Fibroblast of skin of left biceps (primary cell): ENCODE measurements at places on chromosomes 1 and 21.

DNA sequence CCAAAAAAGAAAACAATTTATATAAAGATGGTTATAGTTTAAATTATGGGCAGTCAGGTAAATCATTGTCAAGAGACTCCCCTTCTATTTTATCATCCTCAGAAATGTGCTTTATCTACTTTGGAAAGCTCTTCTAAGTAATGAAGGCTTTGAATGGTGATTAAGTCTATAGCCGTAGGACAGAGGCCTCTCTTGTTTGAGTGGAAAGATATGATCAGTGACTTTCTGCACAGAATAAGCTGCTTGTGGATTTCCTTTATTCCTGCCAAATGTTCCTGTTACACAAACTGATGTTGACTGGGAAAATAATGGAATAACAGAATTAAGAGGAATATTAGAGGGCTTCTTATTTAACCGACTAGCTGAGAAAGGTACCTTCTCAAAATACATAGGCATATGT is 174.6 kb upstream of the IVNS1ABP start:
- DNase-seq, result no peak

- peak; percentile 58 for DNase-seq
Observed at GRCh38 chr1:219582296-219582695, 30.6 kb downstream of the ZC3H11B start.

DNA sequence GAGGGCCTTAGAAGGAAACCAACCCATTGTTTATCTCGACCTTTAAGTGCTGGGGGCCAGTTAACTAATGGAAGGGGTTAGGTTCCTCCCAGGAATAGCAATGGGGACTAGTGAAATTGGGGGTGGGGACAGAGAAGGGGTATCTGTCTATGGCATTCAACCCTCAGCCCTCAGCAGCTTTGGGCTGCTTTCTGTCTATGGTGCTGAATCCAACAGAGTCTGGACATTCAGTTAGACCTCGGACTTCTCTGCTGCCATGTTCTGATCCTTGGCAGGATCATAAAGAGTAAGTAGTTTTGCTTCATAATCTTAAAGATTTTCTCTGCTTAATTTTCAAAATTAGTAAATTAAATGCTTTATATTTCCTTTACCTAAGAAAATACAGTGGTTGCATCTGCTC is 2.6 kb upstream of the EPHA10 start:
- DNase-seq, result no peak

DNA sequence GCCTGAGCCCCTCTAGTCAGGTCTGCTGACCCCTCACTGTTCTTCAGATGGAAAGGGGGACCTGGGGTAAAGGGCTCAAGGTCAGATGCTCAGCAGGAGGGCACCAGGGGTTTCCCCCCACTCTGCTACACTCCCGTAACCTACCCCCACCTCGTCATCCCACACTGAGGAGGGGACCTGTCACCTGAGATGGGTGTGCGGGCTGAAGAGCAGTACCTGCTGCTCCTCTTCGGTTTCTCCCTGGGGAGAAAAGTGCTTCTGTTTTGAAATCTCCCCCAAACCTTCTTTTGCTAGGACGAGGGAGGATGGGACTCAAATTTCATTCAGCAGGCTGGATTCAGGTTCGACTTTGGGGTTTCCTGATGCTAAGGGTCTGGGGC is 65.2 kb downstream of the SYT2 start:
- no peak for DNase-seq

GRCh38 chr1:8083739-8084484 is 57.8 kb upstream of the ERRFI1 start:
- DNase-seq, result peak; percentile 77

GRCh38 chr1:39086386-39086785 is 60.2 kb downstream of the NDUFS5 start:
- no peak for DNase-seq

- no peak for DNase-seq
Observed at GRCh38 chr1:3943806-3944577, 43.9 kb upstream of the C1orf174 start.

DNA sequence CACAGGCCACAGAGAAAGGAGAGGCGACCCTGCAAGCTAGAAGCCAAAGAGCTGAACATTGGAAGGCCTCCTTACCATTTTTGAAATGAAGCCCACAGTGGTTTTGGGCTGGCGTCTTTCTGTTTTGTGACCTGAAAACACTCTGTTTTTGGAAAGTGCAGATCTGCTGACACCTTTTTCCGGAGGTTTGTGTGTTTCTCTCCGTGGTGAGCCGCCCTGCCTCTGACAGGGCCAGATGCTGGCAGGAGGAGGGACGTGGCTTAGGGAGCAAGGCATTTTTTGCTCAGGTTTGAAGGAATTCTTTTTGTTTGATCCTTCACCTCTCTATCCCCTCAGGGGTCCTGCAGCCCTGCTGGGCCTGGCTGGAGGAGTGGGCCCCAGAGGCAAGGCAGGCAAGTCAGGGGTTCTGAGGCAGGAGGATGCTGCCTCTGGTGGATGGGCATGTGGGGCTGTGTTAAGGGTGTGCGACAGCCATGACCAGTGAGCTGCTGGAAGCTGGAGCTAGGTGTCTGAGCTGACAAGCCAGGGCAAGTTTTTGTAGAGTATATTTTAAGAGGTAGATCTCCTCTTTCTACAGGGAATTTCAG is 133.8 kb downstream of the CAMTA1 start:
- DNase-seq, result no peak

GRCh38 chr1:222053790-222054294 is 312.0 kb upstream of the DUSP10 start:
- DNase-seq, result no peak

DNA sequence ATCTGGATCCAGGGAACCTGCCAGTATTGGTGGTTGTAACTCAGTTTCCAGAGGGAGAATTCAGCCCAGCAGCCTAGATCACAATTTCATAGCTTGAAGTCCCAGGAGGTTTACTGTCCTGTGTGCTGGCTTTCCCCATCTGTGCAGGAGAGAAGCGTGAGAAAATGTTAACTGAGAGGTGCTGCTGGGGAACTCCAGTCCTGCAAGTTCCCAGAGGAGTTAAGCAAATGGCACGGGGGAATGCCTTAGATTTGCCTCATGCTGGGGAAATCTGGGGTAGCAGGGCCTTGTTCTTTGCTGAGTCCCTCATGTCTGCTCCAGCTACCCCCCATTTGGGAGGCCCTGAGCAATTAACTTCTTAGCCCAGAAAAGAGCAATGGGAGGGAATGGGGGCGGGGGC is 25.1 kb upstream of the SLAMF6 start:
- DNase-seq, result no peak

GRCh38 chr21:27023186-27023585 is 56.3 kb upstream of the ADAMTS5 start:
- no peak for DNase-seq

GRCh38 chr21:31873696-31874599 is 1.1 kb downstream of the HUNK start:
- DNase-seq, result no peak

GRCh38 chr1:229887043-229887822 is 179.8 kb upstream of the GALNT2 start:
- no peak for DNase-seq

DNA sequence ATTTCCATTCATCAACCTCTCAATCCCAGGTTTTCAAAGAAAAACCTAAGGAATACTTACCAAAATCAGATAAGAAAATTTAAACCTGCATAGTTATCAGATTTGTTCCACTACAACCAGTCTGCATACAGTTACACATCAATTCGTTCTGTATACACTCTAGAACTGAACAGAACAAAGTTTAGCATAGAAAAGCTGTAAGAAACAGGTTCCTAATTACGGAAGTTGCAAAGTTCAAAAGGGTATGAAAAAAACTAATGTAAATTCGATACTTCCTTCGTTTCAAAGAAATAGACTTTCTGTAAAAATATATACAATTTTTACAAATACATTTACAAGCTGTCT is 3.1 kb downstream of the MCL1 start:
- no peak for DNase-seq

- DNase-seq, result no peak
Observed at GRCh38 chr1:31234123-31234708, 5.5 kb downstream of the NKAIN1 start.

DNA sequence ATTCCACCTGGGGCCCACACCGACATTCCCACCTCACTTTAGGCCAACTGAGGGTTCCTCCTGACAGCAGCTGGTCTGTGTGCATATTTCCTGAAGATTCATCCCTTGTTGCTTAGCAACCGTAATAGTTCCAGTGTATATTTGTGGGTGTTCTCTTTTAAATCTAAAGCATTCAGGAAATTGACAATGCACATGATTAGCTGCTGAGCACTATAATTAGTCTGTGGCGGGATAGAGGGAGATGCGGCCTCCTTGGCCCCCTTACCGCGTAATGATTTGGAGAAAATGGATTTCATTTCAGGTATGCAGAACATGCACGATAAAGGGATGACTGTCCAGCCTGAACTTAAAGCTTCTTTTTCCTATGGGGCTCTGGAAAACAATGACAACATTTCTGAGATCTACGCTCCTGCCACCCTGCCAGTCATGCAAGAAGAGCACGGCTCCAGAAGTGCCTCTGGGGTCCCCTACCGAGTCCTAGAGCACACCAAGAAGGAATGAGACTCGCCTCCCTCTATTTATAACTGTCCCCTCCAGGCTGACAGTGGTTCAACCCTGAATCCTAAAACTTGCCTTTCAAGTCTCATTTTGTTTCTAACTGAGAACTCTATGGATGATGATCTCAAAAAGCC is 33.8 kb upstream of the RCAN3 start:
- DNase-seq, result no peak

DNA sequence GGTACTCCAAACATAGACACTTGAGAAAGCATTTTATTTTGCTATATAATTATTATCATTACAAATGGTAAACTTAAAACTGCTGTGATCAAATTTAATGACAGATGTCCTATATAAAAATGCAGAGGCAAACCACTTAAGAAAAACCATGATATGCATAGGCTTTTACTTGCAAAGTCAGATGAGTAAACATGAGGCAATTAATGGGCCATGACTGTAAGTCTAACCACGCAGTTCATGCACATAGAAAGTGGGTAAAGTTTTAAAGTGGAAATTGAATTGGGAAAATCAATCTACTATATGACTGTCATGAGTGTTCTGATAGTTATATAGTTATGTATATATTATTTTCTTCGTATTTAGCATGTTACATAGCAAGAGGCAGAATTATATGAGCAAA is 219.2 kb downstream of the PTPRC start:
- no peak for DNase-seq

GRCh38 chr1:116228511-116228910 is 117.3 kb downstream of the MAB21L3 start:
- no peak for DNase-seq

GRCh38 chr1:191690931-191691330 is 467.3 kb upstream of the RGS18 start:
- no peak for DNase-seq

DNA sequence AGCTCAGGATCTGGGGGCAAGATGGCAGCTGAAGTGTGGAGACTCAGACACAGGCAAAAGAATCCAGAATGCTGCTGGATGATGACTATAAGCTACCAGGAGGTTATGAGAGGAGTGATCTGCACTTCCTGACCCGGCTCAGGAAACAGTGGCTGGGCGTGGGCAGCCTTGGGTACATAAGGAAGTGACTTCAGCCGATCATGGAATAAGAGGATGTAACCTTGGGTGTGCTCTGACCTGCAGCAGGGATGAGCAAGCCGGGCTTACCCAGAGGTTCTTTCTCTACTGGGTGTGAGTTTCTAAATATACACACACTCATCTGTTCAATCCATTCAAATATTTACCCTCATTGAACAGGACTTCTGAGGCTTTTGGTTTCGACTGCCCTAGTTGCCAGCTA is 62.7 kb downstream of the CD34 start:
- DNase-seq, result no peak

GRCh38 chr1:89532228-89532627 is 7.6 kb downstream of the LRRC8B start:
- no peak for DNase-seq

DNA sequence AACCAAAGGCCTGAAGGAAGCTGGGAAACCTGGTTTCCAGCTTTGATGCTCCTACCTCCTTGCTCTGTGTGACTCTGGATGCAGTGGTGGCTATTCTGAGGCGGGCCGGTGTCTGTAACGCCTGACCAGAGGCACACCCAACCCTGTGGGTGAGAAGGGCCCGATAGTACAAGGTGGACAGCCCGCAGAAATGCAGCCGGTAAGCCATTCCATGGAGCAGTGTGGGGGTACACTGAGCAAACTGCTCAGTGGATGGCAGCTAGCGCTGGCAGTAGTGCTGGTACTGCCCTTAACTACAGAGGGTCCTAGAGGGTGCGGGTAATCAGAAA is 36.0 kb downstream of the AHDC1 start:
- no peak for DNase-seq

- DNase-seq, result no peak
Observed at GRCh38 chr1:94721240-94721639, 98.9 kb upstream of the SLC44A3 start.

- no peak for DNase-seq
Observed at GRCh38 chr1:42742617-42743316, 2.7 kb upstream of the CLDN19 start.

DNA sequence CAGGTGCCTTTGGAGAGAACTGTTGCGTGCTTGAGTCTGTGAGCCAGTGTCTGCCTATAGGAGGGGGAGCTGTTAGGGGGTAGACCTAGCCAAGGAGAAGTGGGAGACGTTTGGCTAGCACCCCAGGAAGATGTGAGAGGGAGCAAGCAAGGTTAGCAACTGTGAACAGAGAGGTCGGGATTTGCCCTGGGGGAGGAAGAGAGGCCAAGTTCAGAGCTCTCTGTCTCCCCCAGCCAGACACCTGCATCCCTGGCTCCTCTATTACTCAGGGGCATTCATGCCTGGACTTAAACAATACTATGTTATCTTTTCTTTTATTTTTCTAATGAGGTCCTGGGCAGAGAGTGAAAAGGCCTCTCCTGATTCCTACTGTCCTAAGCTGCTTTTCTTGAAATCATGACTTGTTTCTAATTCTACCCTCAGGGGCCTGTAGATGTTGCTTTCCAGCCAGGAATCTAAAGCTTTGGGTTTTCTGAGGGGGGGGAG is 2.4 kb downstream of the BTG2 start:
- no peak for DNase-seq

DNA sequence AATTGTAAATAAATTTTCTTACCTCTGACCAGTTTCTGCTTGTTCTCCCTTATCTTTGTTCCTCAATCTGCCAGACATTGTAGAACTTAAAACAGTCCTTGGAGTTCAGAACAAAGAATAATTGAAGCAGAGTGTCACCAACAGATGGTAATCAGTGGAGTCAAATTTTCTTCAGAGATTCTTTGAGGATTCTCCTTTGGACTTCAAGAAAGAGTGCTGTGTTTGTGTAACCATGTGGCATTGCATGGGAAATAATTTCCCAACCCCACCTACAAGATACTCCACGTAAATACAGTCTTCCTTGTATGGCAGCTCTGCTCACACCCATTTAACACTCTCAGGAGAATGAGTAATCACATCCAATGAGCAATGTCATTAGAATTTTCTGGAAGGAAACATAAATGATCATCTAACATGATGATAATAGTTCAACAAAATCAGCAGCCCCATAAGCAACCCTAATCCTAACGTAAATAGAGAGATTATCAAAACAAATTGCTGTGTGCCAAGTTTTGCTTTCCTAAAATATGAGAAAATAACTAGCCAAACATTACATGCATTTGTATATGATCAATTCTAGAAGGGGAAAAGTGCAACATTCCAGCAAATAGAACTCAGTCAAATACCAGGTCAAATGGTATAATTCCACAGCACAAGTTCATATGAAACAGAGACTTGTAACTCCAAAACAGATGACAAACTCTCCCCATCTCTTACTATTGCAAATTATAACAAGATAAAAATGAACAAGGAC is 6.9 kb upstream of the DENND1B start:
- DNase-seq, result no peak

GRCh38 chr1:222852326-222852725 is 37.5 kb downstream of the DISP1 start:
- DNase-seq, result no peak

- peak; percentile 22 for DNase-seq
Observed at GRCh38 chr1:29698033-29698432, 461.7 kb downstream of the PTPRU start.

GRCh38 chr1:243312952-243313634 is 57.3 kb downstream of the SDCCAG8 start:
- DNase-seq, result no peak
